Stimulated activated CD4-positive, alpha-beta T cell treated with anti-CD3 and anti-CD28 coated beads, Interleukin-12 subunit alpha, Interleukin-12 subunit beta, amount 100 ng/mL, for 4 hours (primary cell): ENCODE measurements at places on chromosomes 11 and 22.
A peak's percentile ranks its signal among the peaks of the same experiment; 100 is the strongest.

DNA sequence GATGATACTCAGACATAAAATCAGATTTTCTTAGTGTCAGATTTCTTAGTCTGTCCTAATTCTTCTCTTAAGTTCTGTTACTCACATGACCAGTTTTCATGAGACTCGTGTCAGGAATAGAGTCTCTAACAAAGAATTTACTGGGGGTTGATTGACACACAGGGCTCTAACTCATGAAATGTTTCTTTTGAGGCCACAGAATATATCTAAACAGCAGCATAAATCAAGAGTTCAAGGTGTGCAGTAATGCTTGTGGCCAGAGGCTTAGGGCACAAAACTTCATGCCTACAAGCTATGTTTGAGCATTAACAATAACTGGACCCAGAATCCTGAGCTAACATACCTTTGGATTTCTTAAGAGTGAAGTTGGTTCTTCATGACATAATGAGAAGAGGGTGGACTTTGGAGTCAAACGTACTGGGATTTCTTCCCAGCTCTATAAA, 237.2 kb downstream of the DDX10 start:
- DNase-seq, result no peak

DNA sequence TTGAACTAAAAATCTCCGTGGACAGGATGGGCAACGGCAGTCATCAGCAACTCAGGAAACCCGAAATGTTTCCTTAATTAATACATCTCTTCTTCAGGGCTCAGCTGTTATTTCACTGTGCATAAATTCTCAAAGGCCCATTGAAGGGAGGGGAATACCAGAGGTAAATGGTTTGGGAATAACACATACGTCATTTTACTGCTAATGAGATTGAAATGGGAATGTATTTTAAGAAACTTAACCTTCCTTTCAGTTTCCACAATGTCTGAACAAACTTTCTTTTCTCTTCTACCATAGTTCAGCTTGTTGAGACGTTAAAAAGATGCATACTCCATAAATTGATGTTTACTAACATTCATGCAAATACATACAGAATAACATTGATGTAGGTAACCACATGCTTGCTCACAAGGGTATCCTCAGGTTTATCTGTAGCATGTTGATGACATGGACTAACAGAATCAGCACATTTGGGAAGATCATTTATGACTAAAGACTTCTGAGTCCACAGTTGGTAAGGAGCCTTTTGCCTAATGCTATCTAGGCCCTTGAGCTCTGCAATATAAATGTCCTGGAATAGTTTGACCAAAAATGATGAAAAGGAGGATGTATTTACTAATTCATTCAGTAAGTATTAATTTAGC, 7.7 kb upstream of the PRRG4 start:
- DNase-seq, result no peak

DNA sequence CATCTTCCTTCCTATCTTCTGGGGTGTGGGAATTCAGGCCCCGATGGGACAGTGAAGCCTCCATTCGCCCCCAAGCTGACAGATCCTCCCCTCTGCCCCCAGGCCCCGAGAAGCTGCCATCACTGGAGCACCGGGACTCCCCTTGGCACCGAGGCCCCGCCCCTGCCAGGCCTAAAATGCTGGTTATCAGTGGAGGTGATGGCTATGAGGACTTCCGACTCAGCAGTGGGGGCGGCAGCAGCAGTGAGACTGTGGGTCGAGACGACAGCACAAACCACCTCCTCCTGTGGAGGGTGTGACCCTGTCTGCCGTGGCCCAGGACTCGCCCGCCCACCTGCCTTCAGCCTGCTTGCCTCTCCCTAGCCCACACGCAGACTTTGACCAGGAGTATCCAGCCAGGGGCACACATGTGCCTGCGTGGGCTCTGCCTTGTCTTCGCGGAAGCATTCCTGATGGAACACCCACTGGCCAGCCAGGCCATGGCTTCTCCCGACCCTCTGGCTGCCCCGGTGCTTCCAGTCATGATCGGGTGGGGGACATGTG, 8.6 kb upstream of the RELT start:
- no peak for DNase-seq

DNA sequence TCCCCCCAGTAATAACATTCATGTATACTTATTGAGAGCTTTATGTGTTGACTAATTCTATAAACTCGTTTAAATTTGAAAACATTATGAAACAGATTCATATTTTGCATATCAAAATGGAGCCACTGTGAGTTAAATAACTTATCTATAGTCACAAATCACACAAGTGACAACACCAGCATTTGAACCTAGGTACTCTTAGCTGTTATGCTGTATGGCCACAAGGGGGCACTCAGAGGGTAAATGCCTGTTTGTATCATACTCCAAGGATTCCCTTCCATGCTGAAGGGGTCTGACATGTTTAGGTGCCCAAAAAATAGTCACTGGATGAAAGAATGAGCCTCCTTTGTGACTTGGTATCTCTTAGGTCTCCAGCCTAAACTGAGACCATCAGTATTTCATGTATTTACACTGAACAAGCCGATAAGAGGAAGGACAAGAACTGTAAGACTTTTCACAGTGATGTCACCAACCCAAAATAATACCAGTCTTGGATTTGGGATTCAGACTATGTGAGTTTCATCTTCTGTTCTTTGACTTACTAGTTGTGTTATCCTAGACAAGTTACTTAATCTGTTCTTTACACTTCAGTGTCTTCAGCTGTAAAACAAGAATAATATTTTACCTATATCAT, 12.2 kb upstream of the OR52D1 start:
- DNase-seq, result peak; percentile 15

DNA sequence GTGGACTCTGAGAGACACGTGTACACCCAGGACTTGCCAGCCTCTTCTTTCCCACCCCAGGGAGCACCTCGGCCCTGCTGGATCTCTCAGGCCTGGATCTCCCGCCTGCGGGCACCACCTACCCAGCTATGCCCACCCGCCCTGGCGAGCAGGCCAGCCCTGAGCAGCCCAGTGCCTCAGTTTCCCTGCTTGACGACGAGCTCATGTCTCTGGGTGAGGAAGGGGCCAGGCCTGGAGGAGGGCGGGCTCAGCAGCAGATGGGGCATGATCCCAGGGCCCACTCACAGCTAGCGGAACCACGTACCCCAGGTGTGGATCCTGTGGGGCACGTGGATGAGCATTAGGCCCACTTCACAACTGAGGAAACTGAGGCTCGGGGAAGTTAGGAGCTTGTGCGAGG, 13.7 kb upstream of the SH3BP1 start:
- DNase-seq, result no peak

- no peak for DNase-seq
These were observed 98.8 kb upstream of the PITPNB start for GRCh38 chr22:28017859-28018258.

DNA sequence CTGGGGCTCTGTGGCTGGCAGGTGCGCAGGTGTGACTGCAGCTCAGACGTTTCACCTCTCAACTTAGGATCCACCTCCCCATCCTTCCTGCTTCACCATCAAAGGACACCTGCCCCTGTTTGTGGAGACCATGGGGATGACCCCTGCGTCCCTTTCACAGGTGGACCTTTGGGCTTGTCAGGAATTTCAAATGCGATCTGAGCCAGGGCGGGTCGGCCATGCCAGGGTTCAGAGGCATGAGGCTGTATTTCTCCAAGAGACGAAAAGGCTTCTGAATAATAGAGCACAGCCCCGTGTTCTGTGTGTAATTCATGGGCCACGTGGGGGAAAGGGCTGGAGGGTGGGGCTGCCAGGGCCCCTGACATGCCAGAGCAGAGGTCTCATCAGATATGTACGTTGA, 668.0 kb downstream of the BRD1 start:
- no peak for DNase-seq

DNA sequence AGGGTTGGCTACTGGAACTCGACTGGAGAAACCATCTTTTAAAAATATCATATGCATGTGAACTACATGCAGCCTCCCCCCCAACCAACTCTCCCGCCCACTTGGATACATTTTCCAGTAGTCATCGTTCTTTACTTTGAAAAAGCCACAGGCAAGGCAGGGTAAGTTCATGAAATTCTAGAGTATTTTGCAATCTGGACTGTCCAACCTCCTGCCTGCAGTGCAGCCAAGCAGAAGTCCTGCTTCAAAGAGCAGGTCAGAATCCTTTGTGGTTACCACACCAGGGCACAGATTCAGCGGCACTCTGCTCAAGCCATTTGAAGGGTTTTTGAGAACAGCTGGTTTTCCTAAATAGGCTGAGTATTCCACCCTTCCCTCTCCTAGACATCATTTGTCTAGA, 12.1 kb downstream of the ELF5 start:
- no peak for DNase-seq

- DNase-seq, result no peak
These were observed 28.1 kb downstream of the FGF4 start for GRCh38 chr11:69746752-69747742.

- no peak for DNase-seq
These were observed 1.5 kb upstream of the ATP5MGL start for GRCh38 chr22:42641801-42642413.

GRCh38 chr11:123129920-123130319, 65.1 kb downstream of the CLMP start:
- DNase-seq, result no peak

GRCh38 chr11:11265320-11265719, 87.7 kb downstream of the CSNK2A3 start:
- DNase-seq, result no peak

GRCh38 chr11:103927535-103927934, 108.9 kb upstream of the DDI1 start:
- DNase-seq, result no peak

GRCh38 chr22:28053896-28054818, 135.1 kb upstream of the PITPNB start:
- DNase-seq, result no peak

GRCh38 chr11:32584921-32585320, 1.3 kb downstream of the EIF3M start:
- DNase-seq, result no peak

DNA sequence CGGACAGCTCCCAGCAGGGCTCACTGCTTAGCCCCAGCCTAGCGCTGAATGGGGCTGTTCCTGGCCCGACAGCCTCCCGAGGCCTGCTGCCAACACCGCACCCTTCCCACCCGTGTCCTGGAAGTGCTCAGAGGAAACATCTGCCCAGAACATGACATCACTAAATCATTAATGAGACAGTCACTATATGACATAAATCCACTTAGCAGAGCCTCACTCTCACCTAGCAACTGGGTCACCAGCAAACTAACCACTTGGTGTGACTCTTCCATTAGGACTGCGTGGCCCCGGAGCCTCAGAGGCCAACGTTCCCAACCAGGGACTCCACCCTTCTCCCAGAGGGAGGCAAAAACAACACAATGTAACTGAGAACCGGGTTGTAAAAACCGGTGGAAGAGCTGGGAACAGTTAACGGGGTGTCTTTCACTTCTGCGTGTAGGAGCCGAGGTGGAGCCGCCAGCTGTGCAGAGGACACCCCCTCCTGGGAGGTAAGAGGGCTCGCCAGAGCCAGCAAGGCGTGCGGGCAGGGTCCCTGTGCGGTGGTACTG, 21.4 kb upstream of the PACSIN2 start:
- DNase-seq, result no peak

GRCh38 chr22:25572708-25573171, 8.3 kb downstream of the GRK3 start:
- DNase-seq, result no peak

- no peak for DNase-seq
These were observed 101.2 kb downstream of the ABTB2 start for GRCh38 chr11:34256626-34257025.

GRCh38 chr22:41368543-41369423, 13.0 kb upstream of the TEF start:
- DNase-seq, result no peak

DNA sequence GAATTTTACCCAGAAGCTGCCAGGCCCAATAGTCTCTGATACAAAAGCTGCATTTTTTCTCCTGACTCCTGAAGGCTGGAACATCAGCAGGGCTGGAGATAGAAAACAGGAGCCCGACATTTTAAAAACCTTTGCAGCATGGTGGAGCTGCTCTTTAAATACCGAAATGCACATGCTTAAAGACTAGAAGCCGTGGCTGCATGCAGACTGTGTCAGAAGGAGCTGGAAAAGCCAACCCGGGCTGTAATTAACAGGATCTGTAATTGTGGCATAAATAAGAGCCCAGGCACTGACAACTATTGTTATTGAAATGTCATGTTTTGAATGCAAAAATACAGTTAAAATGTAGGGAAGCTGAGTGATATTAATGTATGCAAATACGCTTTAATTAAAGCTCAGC, 304.9 kb upstream of the PLET1 start:
- DNase-seq, result no peak

DNA sequence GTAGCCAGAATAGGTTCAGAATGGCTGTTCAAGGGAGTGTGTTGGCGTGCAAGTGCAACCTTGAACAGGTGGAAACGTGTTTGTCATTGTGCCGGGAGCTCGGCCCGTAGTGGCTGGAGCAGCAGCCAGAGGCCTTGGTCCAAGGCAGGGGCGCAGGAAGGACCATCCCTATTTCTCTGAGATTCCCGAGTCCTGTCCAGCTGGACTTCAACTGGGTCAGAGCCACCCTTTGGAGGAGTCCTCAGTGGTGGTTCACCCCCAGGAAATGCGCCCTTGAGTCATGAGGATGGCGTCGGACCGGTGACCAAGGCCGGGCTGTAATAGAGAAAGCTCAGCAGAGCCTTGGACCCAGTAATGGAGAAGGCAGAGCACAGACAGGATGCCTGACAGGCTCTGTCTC, 1402.0 kb downstream of the BRD1 start:
- no peak for DNase-seq

DNA sequence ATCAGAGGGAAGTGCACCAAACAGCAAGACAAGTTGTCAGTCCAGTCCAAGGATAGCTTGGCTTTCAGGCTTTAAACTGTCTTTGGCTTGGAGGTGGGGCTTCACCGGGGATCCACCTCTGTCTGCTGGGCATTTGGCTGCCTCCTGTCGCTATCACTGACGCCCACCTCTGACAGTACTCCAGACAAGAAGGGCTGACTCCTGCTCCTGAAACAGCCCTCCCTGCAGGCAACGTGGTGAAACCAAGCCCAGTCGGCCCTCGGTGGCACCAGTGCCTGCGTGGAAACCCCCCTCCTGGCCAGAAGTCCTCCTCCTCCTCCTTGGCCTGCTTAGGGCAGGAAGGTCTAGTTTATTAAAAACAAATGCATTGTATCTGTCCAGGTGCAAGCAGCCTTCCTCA, 16.9 kb downstream of the DHCR7 start:
- no peak for DNase-seq

DNA sequence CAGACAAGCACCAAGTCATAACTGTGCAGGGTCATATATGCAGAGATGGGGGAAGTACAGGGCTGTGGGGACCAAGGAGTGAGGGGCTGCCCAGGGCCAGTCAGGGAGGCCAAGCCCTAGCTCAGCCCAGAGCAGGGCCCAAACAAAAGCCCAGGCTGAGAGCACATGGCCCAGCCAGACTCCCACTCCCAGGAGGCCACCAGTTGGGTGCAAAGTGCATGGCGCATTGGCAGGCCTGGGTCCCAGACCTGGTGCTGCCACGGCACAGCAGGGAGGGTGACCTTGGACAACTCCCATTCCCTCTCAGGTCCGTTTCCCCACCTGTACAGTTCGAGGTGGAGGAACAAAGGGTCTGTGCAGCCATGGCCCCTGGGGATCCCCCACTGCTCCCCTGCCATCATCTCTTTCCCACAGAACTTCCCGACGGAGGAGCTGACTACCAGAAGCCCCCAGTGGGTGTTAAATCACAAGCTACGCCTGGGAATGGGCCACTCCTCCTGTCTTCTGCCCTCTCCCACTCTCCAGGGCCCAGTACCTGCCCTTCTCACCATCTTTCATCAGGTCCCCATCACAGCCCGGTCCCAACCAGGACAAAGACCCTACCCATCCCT, 608 bp downstream of the NIPSNAP1 start:
- DNase-seq, result no peak
